ENCODE measurements at places on chromosomes 7 and 10.

GRCh38 chr10:32995751-32996150 lies 37.7 kb upstream of the ITGB1 start:
- DNase-seq, result no peak

GRCh38 chr10:96500519-96500918 lies 13.2 kb downstream of the TLL2 start:
- no peak for DNase-seq

GRCh38 chr10:94324609-94325233 lies 38.0 kb downstream of the NOC3L start:
- DNase-seq, result no peak

GRCh38 chr7:26928703-26929347 lies 64.4 kb upstream of the SKAP2 start:
- no peak for DNase-seq

DNA sequence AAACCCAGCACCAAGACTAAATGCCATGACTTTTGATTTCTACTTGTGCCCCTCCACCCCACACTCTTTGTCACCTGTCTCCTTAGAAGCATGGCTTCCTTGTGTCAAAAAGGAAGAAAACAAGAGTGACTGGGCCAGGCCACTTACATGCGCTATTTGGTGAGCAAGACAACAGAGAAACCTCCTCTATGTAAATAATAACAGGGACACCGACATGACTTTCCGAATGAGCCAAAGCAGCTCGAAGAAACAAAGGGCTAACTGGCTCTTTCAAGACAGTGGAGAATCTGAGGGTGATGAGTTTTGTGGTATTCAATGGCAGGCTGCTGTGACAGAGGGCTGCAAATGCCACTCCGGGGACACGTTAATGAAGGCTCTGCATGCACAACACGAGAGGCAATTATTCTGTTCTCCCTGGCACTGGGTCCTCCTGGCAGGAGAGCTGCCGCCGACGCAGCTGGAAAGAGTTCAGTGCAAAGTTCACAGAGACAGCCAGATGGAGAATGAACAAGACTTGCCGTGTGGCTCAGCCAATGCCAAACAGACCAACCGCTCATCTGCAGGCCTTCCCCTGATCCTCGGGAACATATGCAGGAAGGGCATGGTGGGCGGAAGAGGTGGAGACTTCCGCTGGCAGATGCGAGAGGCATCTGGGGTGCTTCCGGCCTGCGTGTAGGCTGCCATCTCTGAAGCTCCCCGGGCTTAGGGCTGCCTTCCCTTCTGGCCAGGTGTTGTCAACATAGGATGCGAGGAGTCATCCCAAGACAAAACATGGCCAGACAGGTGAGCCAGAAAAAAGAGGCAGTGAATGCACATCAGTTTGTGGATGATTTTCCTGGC lies 59.1 kb upstream of the SMNDC1 start:
- DNase-seq, result no peak

DNA sequence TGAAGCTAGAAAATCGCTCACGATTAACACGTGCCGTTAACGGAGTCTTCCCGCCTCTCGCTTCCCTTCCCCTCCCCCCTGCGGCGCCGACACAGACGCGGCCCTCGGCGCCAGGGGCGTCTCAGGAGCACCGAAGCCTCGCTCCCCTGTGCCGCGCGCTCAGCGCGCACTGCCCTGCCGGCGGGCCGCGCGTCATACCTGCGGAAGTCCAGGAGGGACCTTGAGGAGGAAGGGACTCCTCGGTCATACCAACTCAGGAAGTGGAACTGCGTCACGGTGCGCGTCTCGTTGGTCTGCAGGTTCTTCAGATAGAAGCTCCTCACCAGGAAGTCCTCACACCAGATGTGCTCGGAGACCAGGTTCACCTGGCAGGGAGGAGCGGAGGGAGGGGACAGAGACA lies 239.6 kb downstream of the DNAJB6 start:
- DNase-seq, result no peak

- DNase-seq, result peak; percentile 14
Measured at GRCh38 chr10:34933676-34934075, 118.6 kb upstream of the PARD3 start.

DNA sequence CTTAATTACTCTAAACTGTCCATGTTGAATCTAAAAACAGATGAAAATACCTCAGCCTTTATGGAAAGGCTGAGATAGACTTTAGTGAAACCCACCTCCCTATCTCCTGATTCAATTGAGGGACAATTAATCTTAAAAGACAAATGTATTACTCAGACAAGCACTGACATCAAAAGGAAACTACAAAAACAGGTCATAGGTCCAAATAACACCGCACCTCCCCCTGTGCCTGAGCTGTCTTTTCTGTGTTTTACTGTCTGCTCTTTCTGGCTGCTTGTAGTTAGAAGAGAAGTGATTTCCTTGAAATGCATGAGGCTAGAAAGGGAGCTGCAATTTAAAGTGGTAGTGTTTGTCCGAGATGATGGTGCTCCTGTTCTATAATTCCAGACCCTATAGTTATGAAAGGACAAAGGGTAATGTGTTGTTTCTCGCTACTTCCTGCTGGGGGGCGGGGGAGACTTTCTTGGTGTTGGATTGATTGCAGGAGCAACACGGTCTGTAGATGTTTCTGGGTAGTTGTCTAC lies 16.0 kb downstream of the AKR1C8 start:
- no peak for DNase-seq

Measured in cardiac fibroblast (primary cell).